Stimulated activated naive CD8-positive, alpha-beta T cell treated with anti-CD3 and anti-CD28 coated beads, Interleukin-15, amount 100 ng/mL, for 72 hours (primary cell): ENCODE measurements at places on chromosomes 7 and 10.

GRCh38 chr10:70956029-70956759 lies 67.8 kb upstream of the PCBD1 start:
- no peak for DNase-seq

DNA sequence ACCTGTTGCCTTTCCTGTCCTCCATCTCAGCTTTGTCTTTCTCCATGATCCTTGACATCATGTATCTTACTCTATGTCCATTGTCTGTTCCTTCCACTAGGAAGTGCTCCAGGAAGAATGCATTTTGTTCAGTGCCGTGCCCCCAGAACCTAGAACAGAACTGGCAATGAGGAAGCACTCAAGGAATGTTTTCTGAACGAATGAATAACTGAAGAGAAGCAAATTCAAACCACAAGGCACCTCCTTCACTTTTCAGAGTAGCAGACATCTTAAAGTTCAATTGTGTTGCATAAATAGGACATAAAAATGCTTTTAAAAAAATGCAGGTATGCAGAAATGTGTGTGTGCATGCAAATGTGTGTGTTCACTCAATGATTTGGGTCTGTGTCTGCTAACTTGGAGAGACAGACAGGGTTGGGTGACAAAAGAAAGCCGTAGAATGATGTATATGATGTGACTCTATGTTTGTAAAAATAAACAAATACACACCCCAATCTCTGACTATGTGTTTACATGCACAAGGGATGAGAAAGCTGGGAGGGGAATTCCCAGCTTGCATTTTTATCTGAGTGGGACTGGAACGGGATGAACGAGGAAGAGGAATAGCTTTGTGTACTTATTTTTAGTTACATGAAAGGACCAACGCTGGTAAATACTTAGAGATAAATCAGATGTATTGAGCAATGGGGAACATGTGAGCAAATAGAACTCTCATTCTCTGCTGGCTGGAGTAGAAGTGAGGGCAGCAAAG lies 237.7 kb downstream of the FANK1 start:
- DNase-seq: no peak

DNA sequence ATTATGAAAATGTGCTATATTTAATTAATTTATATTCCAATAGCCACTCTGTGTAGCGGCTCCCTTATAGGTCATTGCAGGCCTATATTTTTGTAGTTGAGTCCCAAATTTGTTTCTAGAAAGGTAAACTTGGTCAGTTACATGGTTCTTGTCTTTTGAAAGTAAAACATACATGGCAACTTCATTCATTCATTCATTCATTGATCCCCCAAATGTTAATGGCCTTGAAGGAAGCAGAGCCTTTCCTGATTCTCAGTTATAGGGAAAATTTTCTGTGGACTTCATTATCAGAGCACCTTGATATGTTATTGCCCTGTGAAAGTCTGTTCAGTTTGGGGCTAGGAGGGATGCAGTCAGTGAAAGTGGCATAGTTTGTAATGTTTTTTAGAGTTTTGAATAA lies 2.9 kb downstream of the BLVRA start:
- DNase-seq: no peak

- DNase-seq: peak; percentile 36
Observed at GRCh38 chr10:43304687-43305333, 37.9 kb upstream of the RASGEF1A start.

GRCh38 chr7:68550635-68551034 lies 1047.6 kb upstream of the AUTS2 start:
- no peak for DNase-seq

DNA sequence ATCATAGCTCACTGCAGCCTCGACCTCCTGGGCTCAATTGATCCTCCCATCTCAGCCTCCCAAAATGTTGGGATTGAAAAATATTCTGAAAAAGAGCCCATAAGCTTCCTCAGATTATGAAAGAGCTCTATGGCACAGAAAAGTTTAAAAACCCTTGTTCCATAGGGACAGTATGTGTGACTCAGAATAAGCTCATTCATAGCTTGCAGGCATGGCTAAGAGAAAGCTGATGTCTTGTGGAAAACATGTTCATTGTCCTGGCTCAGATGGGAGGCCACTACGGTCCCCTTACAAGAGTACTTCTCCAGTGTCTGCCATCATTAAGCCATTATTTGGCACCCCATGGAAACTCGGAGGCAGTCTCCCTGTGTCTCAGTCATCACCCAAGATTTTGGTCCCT lies 64.0 kb downstream of the CCDC3 start:
- no peak for DNase-seq

DNA sequence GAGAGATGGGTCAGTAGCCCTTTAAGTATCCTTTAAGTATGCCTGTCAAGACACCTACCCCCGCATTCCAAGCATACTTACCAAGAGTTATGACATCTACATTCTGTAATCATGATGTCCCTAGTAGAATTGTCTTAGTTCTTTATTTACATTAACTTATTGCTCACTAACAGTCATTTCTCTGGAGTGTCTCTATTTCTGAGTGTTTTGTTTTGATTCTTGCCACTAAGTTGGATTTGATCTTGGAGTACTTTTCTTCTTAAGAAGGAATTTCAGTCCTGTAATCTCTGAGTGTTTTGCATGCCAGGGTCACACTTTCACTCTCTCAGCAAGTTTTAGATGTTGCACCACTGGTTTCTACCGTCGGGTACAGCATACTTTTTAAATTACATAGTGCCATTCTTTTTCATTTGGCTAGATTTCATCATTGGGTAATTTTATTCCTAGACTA lies 1053.9 kb downstream of the KCNMA1 start:
- DNase-seq: no peak

DNA sequence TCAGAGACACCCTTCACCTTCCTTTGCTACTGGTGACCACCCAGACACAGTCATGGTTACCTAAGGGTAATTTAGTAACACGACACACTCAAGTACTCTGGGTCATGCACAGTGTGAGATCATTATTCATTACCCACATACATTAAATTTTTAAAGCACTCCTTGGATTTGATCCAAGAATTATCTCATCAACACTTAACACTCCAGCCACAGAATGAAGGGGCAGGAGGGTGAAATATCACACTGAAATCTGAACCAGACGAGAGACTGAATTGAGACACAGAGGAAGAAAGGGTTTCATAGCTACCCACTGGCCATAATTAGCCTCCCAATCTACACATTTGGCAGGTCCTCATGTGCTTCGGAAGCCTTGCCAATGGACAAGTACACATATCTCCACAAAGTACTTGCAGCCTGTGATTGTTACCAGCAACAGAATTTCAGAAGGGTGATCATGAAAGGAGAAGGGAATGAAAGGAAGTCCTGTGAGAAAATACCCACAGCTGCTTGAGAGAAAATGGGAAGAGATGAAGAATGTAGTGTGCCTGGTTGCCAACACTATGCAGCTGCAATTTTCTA lies 189.3 kb downstream of the POLR1F start:
- DNase-seq: no peak

DNA sequence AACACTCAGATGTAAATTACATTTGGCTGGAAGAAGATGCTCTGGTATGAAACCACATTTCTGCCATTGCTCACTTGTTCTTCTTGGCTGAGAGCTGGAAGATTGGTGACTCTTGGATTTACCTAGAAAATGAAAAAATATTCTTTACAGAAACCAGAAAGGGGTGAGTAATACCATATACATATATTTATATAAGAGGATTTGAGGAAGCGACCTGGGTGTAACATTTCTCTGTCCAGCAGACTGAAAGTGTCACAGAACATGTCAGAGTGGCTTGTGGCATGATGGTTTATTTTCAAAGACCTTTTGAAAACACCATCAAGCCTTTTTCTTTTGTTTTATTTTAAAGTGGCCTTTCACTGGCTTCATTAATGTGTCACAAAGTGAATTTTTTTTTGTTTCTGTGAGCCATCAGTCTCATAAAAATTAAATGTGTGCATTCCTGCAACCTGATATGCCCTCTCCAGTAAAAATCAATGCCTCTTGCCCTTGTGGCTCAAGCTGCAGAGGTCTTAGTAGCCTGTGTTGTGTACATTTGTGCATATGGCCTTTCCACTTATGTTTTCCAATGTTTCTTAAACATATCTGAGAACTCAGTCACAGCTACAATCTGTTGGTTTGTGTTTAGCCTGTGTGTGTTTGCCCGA lies 23.5 kb downstream of the CREB5 start:
- no peak for DNase-seq
